ENCODE measurements at places on chromosomes 16 and 17.

GRCh38 chr17:10135539-10136257, 62.7 kb downstream of the GAS7 start:
- DNase-seq, result no peak

DNA sequence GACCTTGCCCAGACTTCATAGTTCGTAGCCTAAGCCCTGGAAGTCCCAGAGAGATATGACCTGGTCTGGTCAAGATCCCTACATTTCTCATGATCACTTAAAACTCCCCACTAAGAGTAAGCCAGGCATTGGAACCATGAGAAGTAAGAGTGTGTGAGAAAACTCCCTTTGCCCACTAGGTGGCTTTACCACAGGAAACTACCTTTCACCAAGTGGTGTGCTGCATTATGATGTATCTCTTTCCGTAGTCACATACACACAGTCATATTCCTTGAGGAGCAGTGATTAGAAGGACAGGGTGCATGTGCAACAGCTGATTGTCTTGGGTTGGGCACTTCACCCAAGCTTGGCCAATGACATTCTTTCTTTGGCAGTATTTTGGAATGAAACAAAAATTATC, 639.3 kb downstream of the KCNJ2 start:
- DNase-seq, result no peak

GRCh38 chr17:64081802-64082799, 47.8 kb downstream of the ERN1 start:
- DNase-seq, result no peak

GRCh38 chr17:14469971-14470370, 169.1 kb downstream of the HS3ST3B1 start:
- no peak for DNase-seq

GRCh38 chr17:71398800-71399219, 722.0 kb upstream of the SOX9 start:
- DNase-seq, result no peak

DNA sequence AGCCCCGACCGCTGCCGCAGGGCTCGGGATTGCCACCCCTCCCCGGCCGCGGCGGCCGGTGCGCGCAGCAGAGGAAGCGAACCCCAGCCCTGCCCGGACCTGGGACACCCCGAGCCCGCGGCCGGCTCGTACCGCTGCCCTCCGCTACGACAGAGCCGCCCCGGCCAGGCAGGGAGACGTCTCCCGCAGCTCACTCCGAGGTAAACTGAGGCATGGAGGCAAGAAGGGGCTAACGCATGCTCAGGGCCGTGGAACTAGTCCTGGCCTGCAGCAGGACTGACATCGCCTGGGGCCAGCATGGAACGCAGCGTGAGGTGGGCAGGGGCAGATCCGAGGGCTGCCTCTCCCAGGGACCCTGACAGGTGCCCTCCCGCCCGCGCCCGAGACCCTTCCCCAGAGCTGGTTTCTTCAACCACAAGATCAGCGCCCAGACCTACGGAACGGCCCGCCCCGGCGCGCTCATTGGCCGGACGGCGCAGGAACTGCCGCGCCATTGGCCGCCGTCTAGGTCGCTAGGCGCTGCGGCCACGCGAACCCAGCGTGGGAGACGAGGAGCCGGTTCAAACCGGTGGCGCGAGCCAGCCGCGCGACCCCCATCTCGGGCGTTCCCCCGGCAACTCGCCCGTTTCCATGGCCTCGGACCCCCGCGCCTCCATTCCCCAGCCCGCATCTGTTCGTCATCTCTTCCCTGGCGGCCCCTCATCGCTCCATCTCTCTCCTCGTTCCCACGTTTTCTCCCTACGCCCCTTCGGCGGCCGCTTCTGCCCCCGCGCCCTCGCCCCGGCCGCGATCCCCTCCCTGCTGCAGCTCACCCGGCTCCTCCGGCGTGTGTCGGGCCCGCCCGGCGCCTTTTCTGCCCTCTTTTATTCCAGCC, at the start of gene SLC43A2:
Gene SLC43A2 (minus strand): TSS at position 853 of the 874 bp plus-strand sequence. CDS start 960 bp downstream, outside the sequence.
- DNase-seq, result peak; percentile 80

DNA sequence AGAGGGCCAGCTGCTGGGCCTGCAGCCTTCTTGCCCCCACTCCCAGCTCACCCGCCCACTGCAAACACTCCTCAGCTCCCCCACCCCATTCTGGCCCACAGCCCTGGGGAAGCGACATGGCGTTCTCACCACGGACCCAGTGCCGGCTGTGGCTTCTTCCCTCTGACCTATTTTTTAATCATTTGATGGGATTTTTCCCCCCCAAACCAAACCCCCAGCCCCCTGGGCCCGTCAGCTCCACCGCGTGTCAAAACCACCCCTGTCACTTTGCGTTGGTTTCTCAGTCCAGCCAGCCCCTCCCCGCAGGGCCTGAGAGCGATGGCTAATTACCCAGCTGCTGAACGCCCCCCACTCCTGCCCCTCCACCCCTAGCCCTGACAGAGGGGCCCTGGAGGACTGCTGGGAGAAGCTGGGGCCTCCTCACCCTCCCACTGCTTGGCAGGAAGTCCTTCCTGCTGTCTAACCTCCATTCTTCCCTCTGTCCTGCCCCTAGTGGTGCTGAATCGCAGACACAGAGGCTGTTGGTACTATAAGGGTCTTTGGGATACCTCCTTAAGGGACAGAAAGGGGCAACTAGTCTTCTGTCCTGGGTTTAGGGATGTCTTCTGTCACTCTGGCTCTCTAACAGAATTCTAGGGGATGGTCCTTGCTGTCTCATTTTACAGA, 7.5 kb upstream of the TBX21 start:
- no peak for DNase-seq

DNA sequence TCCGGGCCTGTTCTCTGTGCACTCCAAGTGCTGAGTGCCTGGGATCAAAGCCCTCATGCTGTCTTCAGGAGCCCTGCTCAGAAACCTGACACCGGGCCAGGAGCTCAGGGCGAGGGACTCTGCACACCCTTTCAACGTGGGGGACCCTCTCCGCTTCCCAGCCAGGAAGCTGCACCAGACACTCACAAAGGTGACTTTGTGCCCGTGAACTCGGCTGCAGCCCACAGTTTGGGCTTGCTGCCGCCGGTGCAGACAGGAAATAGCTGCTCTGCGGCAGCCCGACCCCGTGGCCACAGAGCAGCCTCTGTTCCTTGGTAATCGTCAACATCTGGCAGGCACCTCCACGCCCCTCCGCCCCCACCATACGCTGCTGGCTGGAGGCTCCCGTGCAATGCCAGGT, 93.4 kb upstream of the METRNL start:
- peak; percentile 82 for DNase-seq

GRCh38 chr17:11353601-11354000, 112.6 kb downstream of the SHISA6 start:
- DNase-seq, result no peak

DNA sequence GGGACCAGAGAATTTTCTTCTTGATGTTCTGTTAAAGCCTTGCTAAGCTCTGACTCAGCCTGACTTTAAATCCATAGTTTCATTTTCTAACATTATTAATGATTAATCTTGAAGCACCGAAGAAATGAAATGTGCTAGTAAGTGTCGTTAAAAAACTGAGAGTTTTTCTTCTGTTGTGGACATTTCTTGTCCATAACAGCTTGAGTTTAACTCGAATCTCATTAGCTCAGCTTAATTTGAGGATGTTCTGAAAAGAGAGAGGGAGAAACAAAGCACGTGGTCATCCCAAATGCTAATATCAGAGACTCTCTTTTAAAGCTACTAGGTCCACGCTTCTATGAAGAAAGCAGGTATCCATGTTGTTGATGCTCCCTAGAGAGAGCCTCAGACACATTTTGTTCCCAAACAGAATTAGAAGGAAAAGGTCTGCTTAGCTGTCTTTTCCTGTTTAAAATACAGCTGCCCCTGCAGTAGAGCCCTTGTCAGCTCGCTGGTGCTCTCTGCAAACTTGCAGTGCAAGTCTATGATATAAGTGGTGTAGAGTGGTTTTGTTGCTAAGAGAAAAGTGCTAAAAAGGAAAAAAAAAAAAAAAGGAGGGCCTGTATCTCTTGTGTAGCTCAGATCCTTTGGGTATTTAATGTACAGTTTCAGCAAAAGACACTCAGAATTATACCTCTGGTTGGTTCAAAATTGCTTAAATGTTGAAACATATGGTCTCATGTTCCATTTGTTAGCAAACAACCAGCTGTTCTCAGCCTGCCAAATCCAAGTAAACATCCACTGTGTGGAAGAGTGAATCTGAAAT, 191.1 kb upstream of the TBX2 start:
- DNase-seq, result no peak

DNA sequence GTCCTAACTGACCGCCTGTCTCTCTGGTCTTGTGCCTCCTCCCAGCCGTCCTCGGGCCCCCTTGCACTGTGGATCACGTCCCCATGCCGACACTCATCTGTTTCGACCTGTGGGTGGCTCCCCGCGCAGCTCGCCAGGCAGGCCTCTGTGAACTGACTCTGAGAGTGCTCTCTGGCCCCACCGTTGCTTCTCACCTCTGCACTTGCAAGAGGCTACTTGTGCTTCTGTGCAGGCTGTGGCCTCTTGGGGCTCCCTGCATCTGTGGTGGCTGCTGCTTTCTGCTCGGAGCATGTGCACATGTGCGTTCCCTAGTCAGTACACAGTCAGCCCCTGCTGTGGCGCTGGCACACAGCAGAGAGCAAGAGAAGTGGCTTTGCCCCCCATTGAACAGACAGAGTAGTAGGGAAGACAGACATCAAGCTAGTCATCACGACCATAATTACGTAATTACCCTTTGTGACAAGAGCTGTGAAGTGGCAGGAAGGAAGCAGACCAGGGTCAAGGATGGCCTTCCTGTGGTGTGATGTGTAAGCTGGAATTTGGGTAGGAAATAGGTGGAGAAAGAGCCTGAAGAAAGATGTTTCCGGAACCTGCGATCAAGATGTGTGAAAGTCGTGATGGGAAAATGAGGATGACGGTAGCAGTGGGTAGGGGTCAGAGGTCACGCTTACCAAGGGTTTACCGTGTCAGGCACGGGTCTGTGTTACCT, 256.0 kb upstream of the CACNG5 start:
- DNase-seq, result no peak

DNA sequence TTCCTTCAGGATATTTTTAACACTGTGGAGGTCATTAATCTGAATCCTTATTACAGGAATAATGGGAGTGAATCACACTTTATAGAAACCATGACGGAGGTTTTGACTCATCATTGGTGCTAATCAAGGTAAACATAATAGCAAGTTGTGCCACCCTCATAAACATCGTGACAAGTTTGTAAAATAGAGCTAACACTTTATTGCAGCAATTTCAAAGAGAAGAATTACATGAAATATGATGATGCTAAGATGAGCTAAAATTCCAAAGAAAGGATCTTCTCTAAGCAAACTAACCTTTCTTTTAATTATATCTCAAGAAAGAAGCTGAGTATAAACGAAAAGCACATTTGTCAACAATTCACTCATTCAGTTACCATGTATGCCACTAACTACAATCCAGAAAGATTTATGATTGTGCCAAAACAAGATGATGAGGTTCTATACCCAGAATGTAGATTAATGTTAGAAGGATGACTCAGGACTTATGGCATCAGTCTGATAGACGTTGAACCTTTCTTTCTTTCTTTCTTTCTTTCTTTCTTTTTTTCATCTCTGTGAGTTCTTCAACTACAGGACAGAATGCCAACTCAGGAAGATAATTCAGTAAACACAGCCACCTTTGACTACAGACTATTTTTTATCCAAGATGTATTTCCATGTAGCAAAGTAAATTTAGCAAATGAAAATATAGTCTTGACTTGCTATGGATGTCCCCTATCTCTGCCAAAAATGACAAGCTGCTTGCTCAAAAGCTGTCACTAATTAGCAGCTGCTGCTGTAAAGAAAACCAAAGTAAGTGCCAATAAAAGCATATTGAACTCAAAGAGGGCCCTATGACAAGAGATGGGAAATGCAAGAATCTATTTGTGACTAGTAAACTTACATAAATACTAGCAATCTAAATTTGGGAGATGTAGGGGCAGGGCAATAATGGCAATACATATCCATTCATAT, 23.3 kb downstream of the STAT5B start:
- DNase-seq, result no peak

- no peak for DNase-seq
Measured at GRCh38 chr16:239948-240277, 5.3 kb downstream of the FAM234A start.

DNA sequence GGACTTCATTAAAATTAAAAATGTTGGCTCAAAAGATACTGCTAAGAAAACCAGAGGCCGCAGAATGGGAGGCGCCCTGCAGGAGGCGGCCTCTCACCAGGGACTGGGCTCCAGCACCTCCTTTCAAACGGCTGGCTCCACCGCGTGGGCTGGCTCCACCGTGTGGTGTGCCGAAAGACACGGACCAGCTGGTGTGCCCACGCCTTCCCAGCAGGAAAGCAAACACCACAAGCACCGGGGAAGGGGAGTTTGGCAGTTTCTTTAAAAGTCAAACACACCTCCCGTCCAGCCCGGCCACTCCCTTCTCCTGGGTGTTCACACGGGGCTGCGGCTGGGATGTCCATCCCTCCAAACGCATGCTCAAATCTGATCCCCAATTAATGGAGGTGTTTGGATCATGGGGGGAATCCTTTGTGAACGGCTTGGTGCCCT, 13.9 kb downstream of the HAGH start:
- DNase-seq, result peak; percentile 51

- no peak for DNase-seq
Measured at GRCh38 chr16:69469807-69470561, 45.6 kb downstream of the CYB5B start.

DNA sequence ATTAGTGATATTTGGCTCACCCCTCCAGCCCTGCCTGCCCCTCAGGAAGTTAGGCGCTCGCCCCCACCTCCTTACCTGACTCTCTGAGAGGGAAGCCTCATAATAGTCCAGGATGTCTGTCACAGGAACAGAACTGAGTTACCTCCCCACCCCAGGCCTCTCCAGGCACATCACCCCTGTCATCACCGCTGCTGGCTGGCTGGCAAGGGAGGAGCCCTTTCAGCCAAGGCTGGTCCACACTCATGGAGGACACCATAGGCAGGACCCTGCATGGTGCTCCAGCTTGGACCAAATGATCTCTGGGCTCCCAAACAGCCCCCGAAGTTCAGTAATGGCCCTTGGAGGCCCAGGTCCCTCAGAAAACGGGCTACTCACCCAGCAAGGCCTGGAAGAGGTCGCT, 1.5 kb downstream of the DLG4 start:
- no peak for DNase-seq

DNA sequence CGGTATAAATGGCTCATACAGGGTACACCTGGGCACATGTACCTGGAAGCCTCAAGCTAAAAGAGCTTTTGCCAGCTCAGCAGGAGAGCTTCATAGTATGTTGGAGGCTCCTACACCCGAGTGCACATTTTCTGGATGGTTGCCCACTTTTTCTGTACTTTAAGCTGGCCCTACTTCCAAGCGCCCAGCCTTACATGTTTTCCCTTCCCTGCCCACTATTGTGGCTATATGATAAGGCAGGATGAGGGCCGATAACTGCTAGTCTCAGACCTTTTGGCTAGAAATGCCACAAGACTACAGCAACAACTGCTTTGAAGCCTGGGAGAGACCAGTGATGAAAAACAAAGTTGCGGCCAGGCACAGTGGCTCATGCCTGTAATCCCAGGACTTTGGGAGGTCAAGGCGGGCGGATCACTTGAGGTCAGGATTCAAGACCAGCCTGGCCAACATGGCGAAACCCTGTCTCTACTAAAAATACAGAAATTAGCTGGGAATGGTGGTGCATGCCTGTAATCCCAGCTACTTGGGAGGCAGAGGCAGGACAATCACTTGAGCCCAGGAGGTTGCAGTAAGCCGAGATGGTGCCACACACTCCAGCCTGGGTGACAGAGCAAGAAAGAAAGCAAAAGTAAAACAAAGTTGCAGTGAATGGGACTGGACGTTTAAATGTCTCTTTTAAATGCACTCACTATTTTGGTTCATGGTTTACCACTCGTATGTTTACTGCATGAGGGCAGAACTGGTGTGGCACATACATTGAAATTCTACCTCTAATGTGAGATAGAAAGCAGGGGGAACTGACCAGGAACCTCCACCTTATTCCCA, 14.2 kb upstream of the MARCHF10 start:
- DNase-seq, result no peak

GRCh38 chr16:85848986-85849385, 49.5 kb downstream of the COX4I1 start:
- no peak for DNase-seq
